ENCODE measurements at places on chromosomes 3 and 15.

DNA sequence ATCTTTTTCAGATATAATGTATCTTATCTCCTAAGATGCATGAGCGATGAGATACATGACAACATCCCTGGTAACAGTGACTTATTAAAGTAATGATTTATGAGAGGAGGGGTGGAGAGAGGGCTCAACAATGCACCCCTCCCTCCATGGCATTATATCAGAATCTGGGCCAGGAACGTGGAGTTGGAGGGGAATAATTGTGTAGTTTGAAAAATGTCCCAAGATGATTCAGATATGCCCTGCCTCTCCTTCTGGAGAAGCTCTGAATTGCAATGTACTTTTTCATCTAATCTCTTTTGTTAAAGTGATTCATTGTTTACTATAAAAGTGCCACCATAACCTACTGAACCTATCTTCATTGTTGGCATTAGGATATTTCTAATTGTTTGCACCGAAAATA lies 86.5 kb downstream of the FRMD4B start:
- no peak for DNase-seq

DNA sequence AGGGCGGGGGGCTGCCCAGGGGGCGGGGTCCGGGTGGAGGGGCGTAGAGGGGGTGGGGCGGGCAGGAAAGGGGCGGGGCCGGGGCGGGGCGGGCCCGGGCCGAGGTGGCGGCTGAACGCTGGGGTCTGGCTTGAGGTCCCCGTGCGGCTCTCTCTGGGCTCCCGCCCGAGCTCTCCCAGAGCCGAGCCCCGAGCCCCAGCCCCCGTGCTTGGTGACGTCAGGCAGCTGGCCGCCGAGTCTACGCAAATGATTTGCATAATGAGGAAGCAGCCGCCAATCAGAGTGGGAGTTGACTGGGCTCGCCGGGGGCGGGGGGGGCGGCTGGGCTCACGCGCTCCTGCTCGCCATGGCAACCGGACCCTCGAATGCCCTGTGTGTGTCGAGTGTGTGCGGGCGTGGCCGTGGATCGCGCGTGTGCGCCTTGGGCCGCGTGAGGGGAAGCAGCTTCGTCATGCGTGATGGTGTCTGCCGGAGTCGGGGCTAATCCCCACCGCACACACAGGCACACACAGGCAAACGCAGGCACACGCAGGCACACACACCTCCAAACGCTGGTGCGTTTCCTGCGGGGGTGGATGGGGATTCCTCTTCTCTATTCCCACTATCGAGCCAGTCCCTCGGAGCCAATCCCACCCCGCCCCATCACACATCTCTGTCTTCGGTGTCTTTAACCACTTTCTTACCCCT lies at the start of gene CELF6:
CELF6 (minus strand) TSS at position 173 of the 687 bp plus-strand sequence. CDS start 283 bp downstream, outside the sequence.
- peak; percentile 45 for DNase-seq

DNA sequence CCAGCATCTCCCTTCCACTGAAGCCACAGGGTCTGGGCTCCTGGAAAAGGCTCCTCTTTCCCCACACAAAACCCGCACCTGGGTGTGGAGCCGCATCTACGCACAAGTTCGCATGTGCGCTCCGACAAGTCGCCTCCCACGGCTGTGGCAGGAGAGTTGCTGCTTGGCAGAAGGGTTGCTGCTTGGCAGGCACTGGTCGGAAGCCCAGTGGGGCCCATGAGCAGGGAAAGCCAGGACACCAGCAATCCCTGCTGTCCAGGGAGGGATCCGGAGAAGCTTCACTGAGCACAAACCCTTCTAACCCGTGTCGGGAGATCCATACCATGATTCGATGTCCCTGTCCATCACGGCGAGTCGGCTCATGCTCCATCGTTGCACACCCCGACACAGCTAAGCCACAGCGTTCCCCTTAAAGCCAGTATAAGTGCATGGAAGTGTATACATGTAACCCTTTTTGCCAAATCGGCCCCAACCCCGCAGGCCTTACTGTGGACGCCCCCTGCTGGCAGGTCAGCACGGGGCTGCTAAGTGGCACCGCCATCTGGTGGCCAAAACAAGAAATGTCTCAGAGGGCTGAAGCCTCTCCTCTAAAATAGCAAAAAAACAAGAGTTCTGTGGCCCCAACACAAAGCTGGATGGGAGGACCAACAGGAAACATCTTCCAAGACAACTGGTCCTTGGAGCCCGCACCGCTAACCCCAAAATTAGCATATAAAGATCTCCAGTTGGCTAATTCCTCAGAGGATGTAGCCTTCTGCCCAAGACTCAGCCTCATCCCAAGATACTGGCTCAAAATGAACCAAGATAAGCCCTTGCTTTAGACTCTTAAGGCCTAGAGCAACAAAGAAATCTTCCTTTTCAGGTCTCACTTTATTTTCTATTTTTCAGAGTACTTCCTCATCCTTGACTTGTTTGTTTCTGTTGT lies 8.3 kb downstream of the ANKRD63 start:
- peak; percentile 55 for DNase-seq

DNA sequence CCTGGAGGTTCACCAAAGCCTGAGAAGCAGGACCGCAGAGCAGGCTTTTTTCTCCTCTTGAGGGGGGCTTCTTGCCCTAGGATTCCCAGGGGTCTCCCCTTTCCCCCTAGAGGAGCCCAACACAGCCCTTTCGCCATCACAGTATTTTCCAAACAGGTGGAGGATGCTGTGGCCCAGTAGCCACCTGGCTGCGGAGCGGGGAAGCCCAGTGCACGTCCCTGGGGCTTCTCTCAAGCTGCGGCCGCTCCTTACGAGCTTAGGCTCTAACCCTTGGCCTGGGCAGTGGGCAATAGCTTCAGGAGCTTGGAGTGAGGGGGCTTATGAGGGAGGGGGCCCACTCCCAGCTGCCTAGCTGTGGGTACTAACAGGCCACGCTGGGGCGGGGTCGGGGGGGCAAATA lies 11.6 kb upstream of the DLL4 start:
- no peak for DNase-seq

DNA sequence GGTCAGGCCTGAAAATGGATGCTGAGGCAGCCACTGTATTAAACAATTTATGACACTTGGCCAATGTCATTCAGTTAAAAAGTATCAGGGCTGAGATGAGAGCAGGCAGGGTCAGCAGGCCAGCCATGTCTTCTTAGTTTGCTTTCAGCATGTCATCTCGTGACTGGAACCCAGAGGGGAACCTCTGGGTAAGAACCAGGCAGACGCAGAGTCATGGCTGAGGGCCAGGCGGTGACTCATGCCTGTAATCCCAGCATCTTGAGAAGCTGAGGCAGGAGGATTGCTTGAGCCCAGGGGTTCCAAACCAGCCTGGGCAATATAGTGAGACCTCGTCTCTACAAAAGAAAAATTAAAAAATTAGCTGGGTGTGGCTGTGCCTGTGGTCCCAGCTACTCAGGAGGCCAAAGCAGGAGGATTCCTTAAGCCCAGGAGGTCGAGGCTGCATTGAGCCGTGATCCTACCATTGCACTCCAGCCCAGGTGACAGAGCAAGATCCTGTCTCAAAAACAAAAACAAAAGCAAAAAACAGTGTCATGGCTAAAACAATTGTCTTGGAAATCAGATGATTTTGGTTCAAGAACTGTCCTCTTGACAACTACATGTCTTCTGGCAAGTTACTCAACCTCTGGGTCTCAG lies 11.7 kb downstream of the BCL2L10 start:
- peak; percentile 74 for DNase-seq

GRCh38 chr3:10292505-10293419 lies at the start of gene GHRL:
Gene GHRL, minus strand, starts transcription at chr3:10292947. Its CDS starts 2,767 bp downstream, at chr3:10290180.
- no peak for DNase-seq

DNA sequence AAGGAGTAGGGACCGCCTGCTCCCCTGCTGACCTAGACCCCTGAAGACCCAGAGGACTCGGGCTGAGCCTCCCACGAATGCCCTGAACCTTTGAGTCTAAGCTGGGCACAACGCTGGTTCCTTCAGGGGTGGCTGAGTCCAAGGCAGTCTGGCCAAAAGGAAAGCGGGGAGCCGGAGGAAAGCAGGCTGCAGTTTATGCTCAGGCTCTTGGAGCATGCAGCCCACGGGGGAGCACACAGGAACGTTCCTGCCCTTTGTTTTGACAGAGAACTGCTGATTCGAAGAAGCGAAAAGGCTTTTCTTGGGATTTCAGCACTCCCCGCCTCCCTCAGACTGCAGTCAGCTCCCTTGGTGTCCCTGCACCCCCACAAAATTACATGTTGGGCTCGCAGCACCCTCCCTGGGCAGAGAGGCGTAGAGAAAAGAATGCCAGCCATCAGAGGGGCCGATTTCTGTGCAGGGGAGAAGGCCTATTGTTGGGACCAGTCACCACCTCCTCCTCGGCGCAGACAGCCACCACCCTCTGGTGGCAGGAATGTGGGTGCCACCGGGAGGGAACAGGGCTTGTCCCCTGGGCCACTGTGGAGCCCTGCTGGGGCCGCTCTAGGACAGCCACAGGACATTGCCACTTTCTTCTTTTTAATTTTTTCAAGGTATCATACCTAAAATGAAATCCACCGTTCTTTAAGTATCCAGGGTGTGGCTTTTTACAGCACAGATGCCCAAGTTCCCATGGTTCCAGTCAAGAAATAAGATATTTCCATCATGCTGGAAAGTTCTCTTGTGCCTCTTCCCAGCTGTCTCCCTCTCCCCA lies 72.2 kb downstream of the SMAD6 start:
- peak; percentile 86 for DNase-seq

- DNase-seq, result no peak
These were observed 55.5 kb downstream of the NBEAL2 start for GRCh38 chr3:47034868-47035489.

- no peak for DNase-seq
These were observed 623.4 kb upstream of the SGO1 start for GRCh38 chr3:20809356-20809755.

- no peak for DNase-seq
These were observed 5.2 kb downstream of the PRSS50 start for GRCh38 chr3:46712191-46713049.

DNA sequence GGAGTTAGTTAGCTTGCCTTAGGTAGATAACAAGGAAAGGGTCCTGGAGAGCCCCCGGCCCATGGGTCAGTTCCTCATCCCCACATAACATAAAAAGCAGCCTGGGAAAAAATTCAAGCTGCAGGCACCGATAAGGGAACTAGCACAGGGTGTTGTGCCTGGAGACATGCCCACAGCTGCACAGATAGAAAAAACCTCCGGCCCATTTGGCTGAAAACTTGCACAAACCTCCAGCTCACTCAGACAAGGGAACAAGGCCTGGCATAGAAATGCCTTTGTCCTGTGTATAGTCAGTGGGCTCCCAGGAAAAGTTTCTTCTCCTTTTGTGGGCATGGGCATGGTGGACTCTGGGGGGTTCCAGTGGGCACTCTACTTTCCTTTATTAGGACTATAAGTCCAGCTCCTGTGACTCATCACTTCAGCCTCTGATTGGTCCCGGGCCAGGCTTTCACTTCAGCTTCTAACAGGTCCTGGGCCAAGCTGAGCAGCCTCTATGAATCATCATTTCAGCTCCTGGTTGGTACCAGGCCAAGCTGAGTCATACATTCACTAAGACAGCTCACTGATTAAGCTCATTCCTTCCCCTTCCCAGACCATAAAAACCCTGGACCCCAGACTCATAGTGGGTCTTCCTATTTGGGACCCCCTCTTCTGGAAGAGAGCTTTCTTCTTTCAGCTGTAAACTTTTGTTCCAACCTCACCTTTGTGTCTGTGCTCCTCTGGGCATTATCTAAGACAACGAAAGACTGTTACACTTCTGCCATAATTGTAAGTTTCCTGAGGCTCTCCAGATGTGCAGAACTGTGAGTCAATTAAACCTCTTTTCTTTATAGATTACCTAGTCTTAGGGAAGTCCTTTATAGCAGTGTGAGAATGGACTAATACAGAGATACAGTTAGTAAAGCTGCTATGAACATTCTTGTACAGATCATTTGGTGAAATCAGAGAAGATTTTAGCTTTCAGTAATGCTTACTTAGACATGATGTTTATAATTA lies 348.0 kb upstream of the DPPA4 start:
- peak; percentile 98 for DNase-seq

DNA sequence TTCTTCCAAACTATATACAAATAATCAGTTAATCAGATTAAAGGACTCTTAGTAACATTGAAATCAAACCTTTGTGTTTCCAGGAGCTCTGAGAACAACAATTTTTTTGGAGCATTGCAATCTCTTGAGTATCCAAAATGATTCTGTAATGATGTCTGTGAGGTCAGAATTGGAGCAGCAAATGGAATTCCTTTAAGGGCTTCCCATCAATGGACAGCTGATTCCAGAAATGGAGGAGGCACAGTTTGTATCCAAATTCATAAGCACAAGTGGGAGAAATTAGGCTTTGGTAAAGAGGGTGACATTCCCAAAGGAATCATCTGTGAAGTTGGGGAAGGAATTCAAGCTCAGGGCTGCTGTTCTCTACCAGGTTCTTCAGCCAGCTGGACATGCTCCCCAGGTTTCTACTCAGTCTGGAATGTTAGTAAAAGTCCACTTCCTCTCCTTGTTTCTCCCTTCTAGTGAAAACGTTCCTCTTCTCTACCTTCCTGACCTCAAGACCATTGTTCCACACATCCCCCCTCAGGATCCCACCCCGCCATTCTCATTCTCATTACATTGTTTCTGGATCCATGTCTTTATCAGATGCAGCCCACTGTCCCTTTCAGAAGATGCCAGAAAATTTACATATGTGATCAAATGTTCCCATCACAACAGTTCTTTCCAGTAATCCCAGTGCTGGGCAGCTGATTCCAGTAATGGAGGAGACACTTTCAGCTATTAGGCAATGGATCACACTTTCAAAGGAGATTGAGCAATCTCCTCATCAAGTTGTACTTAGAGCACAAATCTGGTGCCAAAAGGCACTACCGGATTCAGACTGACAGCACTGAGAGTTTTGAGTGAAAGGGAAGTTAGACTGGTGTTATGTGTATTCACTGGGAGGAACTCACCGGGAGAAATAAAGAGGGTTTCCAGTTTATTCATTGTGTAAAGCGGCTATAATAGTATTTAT lies 391.3 kb upstream of the TPRG1 start:
- no peak for DNase-seq

- DNase-seq, result no peak
These were observed 20.4 kb upstream of the ACTL6A start for GRCh38 chr3:179542375-179542774.

DNA sequence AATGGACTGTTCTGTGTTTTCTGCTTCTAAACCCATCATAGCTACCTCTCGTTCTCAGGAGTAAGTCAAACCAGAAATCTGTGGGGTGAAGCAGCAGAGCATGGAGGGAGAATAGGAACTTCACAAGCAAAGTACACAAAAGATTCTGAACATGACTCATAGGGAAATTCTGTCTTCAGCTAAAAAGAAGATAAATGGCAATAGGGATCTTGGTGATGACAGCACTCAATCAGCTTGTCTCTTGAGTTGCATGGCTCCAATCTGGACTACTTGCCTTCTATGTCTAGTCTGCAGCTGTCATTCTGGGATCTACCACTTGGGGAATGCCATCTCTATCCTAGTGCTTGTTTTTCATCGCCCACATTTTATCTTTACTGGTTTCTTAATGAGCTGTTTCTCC lies 13.5 kb upstream of the GRAMD1C start:
- no peak for DNase-seq

GRCh38 chr3:179309225-179310078 lies 13.4 kb upstream of the ZNF639 start:
- no peak for DNase-seq

All from HS-27A (cell line).